ENCODE measurements at places on chromosomes 1 and 21.

GRCh38 chr1:39046613-39047210 is 20.6 kb downstream of the NDUFS5 start:
- no peak for DNase-seq

DNA sequence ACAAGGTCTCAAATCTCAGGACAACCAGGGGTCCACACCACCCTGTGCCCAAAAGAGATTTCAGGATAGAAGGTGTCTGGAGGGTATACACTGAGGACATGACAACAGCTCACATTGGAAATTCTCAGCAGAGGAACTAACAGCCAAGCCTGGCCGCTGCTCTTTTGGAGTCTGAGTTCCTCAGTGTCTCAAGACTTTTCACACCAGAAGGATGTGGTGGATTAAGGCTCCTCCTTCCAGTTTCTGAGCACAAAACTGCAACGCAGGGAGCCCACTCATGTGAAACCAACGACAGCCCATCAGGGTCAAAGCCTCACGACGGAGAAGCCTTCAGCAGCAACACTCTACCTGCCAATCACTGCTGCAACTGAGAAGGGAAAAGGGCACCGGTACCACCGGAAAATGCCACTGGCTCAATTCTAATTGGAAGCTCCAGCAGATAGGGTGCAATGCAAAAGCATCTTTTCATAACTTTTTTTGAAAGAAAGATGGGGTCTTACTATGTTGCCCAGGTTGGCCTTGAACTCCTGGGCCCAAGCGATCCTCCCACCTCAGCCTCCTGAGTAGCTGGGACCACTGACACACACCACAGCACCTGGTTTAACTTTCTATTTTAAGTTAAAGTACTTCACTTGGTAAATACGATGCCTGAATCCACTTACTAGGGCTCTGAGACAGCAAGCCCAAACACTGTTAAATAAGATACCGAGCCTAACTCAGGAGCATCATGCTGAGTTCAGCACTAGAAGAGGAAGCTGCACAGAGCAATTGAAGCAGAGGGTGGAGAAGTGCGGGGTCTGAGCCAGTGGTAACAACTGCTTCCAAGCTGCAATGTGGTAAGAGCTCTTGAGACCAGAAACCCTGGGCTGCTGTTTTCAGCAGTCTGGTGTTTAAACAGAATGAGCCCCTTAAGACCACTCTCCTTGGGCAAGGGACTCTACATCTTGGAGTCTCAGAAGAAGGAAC is 7.8 kb downstream of the CAPZB start:
- peak; percentile 73 for DNase-seq

- no peak for DNase-seq
Observed at GRCh38 chr1:99740141-99740540, 26.3 kb downstream of the FRRS1 start.

GRCh38 chr1:208043691-208044181 is 132.8 kb upstream of the CD34 start:
- no peak for DNase-seq

- peak; percentile 71 for DNase-seq
Observed at GRCh38 chr1:161549652-161550051, at the start of gene FCGR3A. FCGR3A (minus strand) TSS chr1:161549818; CDS start chr1:161549736, 82 bp downstream.

DNA sequence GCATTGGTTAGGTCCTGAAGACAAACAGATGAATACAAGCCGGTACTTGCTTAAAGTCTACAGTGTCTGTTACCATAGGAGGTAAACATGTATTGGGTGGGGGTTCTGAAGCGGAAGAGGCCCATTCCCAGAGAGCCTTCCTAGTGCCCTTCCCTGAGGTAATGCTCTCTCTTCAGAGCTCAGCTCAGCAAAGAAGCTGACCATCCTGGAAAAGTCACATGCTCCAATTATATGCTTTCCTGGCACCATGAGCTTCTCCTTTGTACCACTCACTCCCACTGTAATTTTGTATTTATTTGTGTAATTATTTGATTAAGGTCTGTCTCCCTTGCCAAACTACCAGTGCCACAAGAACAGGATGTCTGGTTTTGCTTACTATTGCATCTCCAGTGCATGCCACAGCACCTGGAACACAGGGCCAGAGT is 42.0 kb downstream of the RAB3B start:
- DNase-seq, result no peak
